ENCODE measurements at places on chromosomes 12 and 14.

- no peak for DNase-seq
Observed at GRCh38 chr12:65863972-65864371, 39.7 kb downstream of the HMGA2 start.

DNA sequence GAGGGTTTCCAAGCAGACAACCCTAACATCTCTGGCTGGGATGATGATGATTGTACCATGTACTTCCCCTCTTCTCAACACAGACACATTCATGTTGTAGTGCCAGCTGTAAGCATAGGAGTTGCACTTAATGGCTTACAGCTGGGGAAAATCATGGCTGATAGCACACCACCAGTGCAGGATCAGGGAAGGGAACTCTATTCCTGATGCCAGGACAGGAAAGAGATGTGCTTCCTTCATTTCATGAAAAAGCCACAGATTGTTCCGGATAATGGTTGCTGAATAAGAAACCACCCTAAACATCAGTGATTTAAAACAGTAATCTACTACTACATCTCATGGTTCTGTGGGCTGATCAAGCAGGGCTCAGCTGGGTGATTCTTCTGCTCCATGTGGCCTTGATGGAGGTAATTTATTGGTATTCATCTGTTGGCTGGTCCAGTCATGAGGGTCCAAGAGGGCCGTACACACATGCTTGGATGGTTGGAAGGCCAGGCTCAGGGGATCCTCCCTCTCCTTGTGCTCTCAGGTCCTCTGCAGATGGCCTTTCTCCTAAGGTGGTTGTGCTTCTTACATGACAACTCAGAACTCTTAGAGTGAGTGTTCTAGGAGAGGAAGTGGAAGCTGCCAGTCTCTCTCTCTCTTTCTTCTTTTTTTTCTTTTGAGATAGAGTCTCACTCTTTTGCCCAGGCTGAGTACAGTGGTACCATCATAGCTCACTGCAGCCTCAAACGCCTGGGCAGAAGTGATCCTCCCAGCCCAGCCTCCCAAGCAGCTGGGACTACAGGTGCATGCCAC, 16.5 kb downstream of the TRAF3 start:
- DNase-seq = no peak

- DNase-seq = no peak
Observed at GRCh38 chr12:27931390-27931789, 41.1 kb downstream of the PTHLH start.

GRCh38 chr12:32906399-32907165, 10.0 kb upstream of the PKP2 start:
- DNase-seq = peak; percentile 61

DNA sequence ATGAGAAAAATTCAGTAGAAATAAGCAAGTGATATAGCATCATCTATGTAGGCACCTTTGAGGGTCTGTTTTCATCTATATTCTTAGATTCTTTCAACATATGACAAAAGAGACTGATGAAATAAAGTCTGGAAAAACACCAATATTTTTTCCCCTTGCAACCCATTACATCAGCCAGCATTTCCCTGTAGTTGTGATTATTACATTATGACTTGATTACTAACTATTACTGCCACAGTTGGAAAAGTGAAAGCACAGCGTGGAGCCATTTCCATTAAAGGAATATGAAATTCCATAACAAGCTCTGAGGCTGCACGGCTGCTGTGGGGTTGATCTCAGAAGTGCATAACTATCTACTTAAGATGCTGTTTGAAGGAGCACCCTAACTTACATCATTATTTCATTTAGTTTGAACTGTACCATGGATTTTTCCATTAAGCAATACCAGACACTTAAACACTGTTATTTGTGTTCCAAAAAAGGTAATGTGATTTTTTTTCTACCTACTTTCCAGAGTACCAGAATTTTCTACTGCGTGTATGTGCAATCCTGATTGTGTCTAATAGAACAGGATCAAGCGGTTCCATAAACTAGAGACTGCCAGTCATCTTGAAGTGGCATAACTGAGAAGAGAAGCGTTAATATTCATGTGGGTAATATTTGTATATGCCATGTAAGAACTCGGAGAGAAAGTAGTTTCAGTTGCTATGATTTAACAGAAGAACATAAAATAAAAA, 405.5 kb downstream of the MDGA2 start:
- no peak for DNase-seq

DNA sequence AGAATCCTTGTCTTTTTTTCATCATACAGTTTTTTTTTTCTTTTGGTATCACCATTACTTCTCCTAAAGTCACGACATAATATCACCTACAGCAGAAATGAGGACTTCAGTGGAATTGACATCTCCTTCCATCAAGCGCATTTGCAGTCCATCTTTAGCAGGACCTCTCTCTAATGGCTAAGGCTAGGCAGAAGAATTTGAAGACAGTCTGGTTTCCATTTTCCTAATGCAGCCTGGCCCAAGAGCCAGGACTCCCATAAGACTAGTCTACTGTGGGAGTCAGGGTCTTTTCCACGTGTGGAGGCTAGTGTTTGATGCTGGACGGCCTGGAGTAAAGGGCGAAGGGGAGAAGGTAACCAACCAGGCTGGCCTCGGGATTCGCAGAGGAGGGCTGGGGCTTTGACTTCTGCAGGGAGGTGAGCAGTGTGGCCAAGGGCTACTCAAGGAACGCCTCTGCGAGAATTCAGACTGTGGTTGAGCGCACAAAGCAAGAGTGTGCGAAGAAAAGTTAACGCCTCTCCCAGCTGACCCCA, 769 bp upstream of the ZNF740 start:
- DNase-seq = no peak

- no peak for DNase-seq
Observed at GRCh38 chr14:58805057-58805456, 167.3 kb downstream of the DACT1 start.

- DNase-seq = no peak
Observed at GRCh38 chr12:109573914-109574244, 285 bp downstream of the MVK start.

DNA sequence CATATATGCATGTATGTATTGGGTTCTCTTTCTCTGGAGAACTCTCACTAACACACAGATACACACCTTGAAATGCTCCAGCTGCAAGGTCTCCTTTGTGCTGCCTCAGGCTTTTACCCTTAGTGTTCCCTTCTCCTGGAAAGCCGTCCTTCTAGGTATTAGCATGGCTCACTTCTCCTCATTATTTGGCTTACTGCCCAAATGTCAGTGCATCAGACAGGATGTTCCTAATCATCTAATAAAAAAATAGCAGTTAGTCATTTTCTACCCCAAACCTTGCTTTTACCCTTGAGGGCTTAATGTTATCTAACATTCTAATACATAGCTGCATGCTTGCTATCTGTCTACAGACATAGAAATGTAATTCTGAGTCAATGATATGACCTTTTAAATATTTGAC, 109.0 kb upstream of the SLC16A7 start:
- no peak for DNase-seq

DNA sequence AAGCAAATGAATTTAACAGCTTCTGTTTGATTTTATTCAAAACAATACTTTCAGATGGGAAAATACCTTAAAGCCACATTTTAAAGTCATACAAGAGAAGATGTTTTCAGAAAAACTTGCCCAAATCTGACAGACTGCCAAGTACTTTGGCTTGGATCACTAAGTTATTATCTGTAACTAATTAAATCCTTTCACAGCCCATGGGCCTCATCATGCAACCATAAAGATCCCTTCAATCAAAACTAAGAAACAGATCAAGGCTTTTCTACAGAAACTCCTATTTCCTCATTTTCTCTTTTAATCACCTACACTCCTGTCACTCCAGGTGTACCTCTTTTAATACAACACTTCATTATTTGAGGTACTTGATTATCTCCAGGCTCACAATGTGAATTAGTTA, 28.1 kb downstream of the BLTP3B start:
- DNase-seq = no peak

DNA sequence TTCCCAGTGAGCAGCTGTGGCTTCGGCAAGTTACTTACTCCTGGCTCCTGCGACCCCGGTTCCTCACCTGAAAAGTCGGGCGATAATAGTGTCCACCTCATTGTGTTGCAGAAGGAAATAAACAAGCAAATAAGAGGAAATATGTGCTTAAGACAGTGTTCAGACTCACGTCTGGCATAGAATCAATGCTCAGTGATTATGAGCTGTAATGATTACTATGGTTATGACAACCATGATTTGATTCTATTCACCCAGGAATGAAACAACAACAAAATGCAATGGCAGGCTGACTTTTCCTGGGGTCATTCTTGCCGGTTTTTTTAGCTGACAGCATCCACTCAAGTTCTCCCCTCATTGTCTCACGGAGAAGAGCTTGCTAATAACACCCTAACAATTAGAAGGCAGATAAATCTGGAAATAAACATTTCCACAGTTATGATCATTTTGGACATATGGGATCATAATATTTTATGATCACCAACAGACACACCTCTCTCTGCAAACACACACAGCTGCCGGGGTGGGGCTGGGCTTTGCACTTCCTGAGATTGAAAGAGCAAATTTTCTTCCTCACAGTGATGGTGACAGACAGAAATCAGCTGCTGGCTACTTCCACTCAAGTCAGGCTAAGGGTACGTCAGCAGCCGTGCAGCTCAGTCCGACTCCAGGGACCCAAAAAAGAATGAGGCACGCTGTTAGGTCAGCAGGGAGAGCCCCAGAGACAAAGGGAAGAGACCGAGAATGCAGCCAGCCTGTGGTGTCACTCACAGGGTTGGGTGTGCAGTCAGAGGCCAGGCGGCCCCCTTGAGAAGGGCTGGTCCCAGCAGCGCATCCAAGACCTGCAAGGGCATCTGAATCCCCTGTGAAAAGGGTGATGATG, 158.0 kb downstream of the RIMBP2 start:
- DNase-seq = no peak

DNA sequence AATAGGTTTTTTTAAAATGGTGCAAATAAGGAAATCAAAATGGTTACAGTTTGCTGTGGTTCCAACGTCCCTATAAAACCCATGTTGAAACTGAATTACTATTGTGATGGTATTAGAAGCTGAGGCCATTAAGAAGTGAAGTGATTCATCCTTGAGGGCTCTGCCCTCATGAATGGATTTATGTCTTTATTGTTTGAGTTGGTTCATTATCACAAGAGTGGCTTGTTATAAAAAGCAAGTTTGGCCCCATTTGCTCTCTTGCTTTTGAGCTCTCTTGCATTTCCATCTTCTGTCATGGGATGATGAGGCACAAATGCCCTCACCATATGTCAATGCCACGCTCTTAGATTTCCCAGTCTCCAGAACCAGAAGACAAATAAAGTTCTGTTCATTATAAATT, 62.3 kb downstream of the PRKD1 start:
- DNase-seq = peak; percentile 64

GRCh38 chr12:59934486-59934885, 338.7 kb downstream of the SLC16A7 start:
- DNase-seq = no peak

DNA sequence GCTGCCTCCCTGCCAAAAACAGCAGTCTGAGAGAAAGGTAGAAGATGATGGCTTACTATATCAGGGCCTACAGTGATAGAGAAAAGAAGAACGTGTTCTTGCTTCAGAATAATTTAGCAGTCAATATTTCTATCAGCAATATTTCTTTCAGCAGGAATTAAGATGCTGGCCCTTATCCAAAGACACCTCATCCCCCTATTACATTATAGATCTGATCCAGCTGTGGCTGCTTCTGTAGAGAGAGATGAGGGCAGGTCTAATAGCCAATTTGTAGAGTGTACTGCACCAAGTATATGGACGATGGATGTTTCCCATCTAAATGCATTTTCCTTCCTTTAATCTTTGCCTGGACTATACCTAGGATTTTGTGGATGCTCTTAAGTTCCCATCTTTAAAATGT, 451.7 kb downstream of the NPAS3 start:
- DNase-seq = no peak

DNA sequence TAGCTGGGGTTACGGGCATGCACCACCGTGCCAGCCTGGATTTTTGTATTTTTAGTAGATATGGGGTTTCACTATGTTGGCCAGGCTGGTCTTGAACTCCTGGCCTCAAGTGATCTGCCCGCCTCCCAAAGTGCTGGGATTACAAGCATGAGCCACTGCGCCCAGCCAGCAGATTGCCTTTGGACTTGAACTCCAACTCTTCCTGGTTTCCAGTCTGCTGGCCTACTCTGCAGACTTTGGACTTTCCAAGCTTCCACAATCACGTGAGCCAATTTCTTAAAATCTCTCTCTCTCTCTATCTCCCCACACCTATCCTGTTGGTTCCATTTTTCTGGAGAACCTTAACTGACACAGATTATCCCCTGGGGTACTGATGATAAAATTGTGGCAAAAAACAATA, 55.0 kb downstream of the EMP1 start:
- no peak for DNase-seq

DNA sequence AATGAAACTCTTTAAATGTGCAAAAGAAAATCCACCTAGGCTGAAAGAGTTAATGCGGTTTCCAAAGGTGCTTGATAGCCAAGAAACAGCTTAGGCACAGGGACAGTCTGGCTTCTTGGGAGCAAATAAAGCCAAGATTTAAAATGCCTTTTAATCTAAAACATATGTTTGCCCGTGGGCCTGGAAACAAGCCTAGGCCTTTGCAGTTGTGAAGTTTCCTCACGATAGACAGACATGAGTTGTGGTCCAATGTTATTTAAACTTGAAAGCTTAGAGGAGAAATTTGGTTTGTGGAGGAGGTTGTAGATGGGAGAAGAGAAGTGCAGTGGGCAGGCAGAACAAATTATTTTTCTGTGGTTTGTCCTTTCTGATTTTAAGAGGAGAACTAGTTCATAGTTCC, 29.8 kb downstream of the PROX2 start:
- no peak for DNase-seq

GRCh38 chr12:125128439-125129178, 63.4 kb downstream of the AACS start:
- no peak for DNase-seq

DNA sequence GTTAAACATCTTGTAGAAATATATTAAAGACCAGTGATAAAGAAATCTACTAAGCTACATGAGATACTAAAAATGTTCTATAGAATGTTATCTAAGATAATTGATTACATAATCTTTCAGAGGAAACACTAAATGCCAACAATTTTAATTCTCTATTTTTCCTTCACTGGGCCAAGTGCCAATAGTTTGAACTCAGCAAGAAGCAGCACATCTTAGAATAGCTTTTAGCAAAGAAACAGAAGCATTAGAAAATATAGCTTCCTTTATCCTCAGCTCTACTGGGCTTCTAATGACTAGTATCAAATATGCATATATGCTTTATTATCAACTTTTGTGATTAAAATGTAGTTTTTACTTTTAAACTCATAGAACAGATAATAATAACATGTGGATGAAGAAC, 461.4 kb upstream of the USP15 start:
- no peak for DNase-seq

DNA sequence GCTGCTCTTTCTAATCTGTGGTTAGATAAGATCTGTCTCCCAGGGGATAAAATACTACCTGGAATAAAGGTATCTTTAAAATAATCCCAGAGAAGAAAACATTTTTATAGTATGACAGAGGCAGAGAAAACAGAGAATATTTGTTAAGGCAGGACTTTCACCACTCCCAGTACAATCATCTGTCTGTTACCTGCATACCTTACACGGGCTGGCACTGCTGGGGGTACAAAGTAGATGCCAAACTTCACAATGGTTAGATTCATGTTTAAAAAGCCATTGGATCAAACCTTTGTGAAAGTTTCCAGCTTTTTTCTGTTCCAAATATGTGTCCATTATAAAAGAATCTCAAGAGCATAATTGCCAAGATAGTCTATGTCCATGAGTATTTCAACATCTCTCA, 273.6 kb upstream of the BTG1 start:
- DNase-seq = no peak

- DNase-seq = no peak
Observed at GRCh38 chr14:88863167-88863566, 38.7 kb downstream of the TTC8 start.

Data from NCI-H2171 (cell line).